ENCODE measurements at places on chromosomes 7 and 10.
A peak's percentile ranks its signal among the peaks of the same experiment; 100 is the strongest.

DNA sequence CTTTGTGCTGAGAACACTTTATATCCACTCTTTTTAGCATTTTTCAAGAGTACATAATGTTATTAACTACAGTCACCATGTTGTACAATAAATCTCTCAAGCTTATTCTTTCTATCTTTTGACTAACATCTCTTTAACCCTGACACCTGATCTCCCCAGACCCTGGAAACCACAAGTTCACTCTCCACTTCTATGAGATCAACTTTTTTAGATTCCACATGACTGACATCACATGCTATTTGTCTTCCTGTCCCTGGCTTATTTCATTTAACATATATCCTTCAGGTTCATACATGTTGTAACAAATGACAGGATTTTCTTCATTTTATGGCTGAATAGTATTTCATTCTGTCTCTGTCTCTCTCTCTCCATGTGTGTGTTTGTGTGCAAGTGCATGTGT, 15.5 kb downstream of the SLC13A1 start:
- peak; percentile 70 for DNase-seq

DNA sequence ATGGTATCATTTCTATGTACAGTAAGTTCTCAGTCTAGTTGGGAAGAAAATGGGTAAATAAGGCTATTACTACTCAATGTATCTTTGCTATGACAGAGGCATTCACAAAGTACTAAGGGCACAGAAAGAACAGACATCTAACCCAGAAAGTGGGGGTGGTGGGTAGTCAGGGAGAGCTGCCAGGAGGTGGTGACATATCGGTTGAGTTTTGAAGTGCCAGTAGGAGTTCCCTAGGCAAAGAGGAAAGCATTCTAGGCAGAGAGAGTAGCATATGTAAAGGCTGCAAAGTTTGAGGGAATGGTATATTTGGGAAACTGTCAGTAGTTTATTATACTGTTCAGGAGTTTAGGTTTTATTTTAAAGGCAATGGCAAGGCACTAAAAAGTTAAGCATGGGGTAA, 282.8 kb downstream of the PHTF2 start:
- no peak for DNase-seq

DNA sequence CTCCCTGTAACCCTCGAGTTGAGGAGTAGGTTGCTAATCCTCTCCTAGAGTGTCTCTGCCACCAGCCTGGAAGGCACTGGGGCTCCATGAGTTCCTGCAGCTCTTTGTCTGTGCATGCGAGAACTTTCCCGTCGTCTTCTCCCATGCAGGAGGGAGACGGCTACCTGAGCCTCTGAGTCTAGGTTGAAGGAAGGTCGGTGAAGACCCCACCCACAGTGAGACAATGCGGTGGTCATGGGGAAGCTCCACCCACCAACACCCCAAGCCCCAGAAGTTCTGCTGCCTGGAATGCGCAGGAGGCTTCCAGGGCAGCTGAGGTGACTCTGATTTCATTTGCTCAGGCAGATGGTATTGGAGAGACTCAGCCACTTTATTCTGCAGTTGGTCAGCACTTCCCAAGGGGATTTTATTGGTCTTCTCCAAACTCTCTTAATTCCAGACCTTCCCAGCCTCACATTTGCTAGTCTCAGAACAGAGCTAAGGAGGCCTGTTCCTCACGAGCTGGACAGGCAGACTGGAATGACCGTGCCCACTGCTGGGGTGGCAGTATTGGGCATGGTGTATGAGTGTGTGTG, 36.5 kb downstream of the PTPRE start:
- no peak for DNase-seq

DNA sequence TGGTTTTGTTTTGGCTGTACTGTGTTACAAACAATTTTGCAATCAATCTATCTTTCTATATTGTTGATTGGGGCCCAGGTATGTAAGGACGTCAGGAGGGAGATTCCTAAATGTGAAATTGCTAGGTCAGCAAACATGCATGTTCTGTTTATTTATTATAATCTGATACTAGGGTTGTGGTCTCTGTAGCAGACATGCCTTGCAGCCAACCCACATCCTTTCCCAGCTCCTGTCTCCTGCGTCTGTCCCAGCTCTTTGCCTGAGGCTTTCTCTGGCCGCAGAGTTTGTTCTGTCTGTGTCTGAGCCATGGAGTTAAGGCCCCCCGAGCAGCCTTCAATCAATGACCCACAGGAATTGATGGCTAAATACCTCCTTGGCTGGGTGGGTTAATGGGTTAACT, 124.0 kb upstream of the ZEB1 start:
- no peak for DNase-seq

DNA sequence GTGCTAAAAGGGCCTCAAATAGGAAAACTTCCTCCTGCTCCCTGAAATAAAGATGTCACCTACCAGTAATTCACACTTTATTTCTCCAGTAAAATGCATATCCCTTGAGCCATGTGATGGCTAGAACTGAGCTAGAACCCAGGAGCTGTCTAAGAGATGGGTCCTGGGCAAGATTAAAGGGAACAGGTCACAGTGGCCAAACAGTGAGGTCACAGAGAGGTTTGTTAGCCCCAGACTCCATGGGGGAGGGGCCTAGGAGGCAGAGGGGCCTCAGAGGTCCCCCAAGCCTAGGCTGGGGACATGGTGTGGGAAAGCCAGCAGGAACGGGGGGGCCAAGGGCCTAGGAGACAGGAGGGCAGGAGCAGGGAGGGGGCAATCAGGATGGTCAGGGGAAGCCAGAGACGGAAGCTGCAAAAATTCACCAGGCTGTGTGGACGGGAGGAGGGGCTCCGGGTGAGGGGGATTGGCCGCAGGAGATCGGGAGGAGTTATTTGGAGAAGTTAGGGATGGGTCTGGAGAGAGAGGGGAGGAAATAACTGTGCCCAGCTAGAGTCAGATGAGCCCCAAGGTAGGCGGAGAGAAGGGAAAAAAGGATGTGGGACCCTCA, 3.3 kb downstream of the FBXO24 start:
- DNase-seq = no peak

DNA sequence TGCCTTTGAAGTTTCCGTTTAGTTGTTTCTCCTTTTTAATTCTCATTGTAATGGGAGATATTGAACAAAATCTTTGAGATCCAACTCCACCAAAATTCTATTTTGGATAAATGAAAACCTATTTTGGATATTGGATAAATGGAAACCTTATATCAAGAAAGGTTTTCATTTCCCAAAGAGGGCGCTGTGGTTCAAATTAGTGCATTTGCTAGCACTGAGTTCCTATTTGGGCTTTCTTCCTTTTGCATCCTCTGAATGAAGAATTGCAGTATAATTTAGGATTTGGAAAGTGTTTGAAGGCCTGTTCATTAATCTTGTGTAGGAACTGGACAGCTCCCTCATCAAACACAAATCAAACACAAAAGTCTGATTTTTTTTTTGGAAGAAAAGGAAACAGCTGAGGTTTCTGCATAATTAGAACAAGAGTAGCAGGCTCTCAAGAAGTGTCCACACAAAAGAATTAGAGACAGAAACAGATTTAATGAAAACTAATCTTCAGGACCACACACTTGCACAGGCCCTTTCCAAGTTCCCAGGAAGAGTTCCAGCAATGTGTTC, 80.8 kb upstream of the KLF14 start:
- DNase-seq = peak; percentile 25

DNA sequence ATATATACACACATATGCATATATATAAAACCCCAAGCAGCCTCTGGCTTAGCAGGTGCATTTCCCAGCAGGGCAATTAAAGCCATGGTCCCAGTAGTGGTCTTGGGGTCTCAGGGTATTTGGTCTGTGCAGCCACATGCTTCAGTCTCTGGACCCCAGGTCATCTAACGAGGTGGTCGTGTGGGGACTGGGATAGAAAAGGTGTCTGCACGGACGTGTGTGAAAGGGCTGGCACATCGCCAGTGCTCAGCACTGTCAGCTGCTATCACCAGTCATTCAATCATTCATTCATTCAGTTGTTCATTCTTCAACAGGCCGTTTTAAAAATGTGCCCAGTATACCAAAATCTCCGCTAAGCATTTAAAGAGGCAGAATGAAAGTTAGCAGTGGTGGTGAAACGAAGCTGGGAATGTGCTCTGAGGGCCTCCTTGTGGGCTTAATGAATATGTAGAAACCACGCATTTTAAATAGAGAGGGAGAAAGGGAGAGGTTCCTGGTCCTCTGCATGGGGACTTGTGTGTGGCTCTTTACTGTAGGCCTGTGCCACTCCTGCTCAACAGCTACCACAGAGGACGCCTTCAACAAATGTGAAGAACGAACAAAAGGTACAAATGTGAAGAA, 170.4 kb downstream of the EGFR start:
- DNase-seq = no peak

DNA sequence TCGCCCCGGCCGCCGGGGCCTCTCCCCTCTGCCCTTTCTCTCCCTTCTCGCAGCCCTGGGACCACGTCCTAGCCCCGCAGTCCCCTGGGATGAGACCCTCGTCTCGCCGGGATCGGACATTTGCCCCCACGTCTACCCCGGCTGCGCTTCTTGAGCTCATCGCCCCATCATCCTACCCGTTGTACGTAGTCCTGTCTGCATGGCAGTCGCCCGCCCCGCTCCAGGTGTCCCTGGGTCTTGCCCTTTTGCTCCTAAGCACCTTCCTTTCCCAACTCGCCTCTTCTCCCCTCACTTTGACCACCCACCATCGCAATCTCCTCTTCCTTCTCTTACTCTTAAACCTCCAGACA, 582 bp downstream of the TPST1 start:
- peak; percentile 13 for DNase-seq

DNA sequence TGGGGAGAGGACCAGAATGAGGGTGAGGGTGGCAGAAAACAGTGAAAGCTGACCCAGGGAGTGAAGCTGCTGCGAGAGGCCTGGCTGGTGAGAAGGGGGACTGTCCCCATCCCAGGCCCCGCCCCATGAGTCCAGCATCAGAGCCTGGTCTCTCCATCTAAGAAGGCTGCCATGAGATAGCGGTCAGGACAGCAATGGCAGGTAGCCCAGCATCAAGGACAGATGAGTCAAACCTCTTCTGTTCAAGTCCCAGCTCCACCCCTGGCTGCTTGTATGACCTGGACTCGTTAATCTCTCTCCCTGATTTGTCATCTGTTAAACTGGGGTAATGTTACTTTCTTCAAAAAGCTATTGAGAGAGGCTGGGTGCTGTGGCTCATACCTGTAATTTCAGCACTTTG, 22.2 kb downstream of the GPNMB start:
- no peak for DNase-seq

GRCh38 chr10:76432016-76433012, 1000.9 kb downstream of the LRMDA start:
- DNase-seq = no peak

- no peak for DNase-seq
Observed at GRCh38 chr10:49008091-49008490, 68.5 kb upstream of the LRRC18 start.

DNA sequence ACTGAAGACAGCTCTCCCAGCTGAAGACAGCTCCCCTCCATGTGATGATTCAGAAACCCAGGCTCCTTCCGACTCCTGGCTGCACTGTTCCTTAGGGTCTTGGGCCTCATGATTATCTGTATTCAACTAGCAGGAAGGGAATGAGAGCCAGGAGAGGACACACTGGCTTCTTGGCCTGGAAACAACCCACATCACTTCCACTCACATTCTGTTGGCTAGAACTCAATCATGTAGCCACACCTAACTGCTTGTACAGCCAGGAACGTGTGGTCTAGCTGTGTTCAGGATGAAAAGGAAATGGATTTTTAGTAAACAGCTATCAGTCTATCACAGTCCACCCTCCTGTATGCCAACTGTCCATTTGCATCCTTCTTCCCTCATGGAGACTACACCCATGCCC, 30.5 kb upstream of the XPNPEP1 start:
- no peak for DNase-seq

DNA sequence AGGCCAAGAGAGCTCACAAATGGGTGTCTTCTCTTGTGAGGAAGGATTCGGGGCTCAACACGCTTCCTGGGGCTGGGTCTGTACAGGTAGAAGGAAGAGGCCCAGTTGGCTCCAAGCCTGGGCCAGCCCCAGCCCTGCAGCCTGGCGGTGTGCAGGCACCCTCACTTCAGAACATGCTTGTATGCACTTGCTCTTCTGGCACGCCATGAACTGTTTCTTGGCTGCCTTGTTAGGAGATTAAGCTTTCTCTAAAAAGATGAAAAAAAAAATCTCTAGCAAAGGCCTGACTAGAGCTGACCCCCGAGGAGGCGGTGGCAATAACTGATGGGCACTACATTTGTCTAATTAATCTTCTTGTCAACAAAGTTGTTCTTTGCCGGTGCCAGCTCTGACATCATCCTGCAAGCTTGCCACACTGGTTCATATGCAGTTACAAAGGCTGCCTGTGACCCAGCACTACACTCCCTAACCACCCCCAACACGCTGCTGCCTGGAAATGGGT, 94.7 kb downstream of the WDR11 start:
- DNase-seq = no peak
